ENCODE measurements at places on chromosomes 1 and 21. TPM values are rescaled to one million over a fixed set of nuclear protein-coding genes. Genes with fewer than 3 reads are reported as not detected.

ALX3 gene
- total RNA-seq, result not detected

CLDN19 gene
- not detected for total RNA-seq

KANK4 gene
- 0.32 TPM for total RNA-seq

OR6N1 gene
- total RNA-seq, result not detected

S100A9 gene
- total RNA-seq, result 0.46 TPM

SAMD11 gene
- total RNA-seq, result 16.2 TPM

CRP gene
- total RNA-seq, result not detected

POLR3GL gene
- total RNA-seq, result 11.9 TPM

FCN3 gene
- not detected for total RNA-seq

NMNAT1 gene
- total RNA-seq, result 2.9 TPM

PRAMEF5 gene
- total RNA-seq, result not detected

NEXN gene
- 6.1 TPM for total RNA-seq

LAPTM5 gene
- total RNA-seq, result 0.28 TPM

CACNA1S gene
- total RNA-seq, result not detected

PPM1J gene
- total RNA-seq, result 1.2 TPM

SMPDL3B gene
- total RNA-seq, result 1.3 TPM

PPT1 gene
- total RNA-seq, result 68.3 TPM

HRNR gene
- not detected for total RNA-seq

KLHDC7A gene
- total RNA-seq, result 1.5 TPM

FLAD1 gene
- 44.4 TPM for total RNA-seq

All from A549 treated with Hydrocortisone at 1 μM for 4 hours (cell line).